ENCODE measurements at places on chromosomes 13 and 19.

GRCh38 chr13:79481685-79482052 is 714 bp downstream of the NDFIP2 start:
- peak overlapping the region; percentile 93 for H3K4me3 ChIP-seq
- peak; percentile 26 for DNase-seq
- H3K36me3 ChIP-seq = no peaks in the 10 kb centered on the region
- peak overlapping the region; percentile 49 for H3K27ac ChIP-seq
- no peaks in the 10 kb centered on the region for H3K27me3 ChIP-seq
- no peaks in the 10 kb centered on the region for H3K4me1 ChIP-seq

GRCh38 chr19:46520616-46521015 is 24.9 kb upstream of the PNMA8B start:
- no peak overlapping the region for H3K4me3 ChIP-seq
- peaks cover 53% of the 10 kb centered on the region for H3K27me3 ChIP-seq
- no peak overlapping the region for H3K27ac ChIP-seq
- DNase-seq = no peak
- H3K36me3 ChIP-seq = no peaks in the 10 kb centered on the region
- no peaks in the 10 kb centered on the region for H3K4me1 ChIP-seq

GRCh38 chr19:52007451-52007805 is 583 bp downstream of the ZNF615 start:
- H3K4me3 ChIP-seq = peak overlapping the region; percentile 66
- no peaks in the 10 kb centered on the region for H3K4me1 ChIP-seq
- H3K27ac ChIP-seq = no peak overlapping the region
- H3K27me3 ChIP-seq = no peaks in the 10 kb centered on the region

- H3K27me3 ChIP-seq = no peaks in the 10 kb centered on the region
- H3K4me3 ChIP-seq = no peak overlapping the region
- H3K36me3 ChIP-seq = no peaks in the 10 kb centered on the region
- DNase-seq = no peak
These were observed 239.8 kb downstream of the COG6 start for GRCh38 chr13:39895254-39895653.

- no peaks in the 10 kb centered on the region for H3K36me3 ChIP-seq
- no peaks in the 10 kb centered on the region for H3K4me1 ChIP-seq
- H3K27ac ChIP-seq = no peak overlapping the region
These were observed 16.1 kb upstream of the LMO7 start for GRCh38 chr13:75620020-75620419.

GRCh38 chr19:17679526-17680229 is 8.5 kb downstream of the UNC13A start:
- H3K4me1 ChIP-seq = no peaks in the 10 kb centered on the region
- no peak for DNase-seq
- peaks cover 60% of the 10 kb centered on the region for H3K27me3 ChIP-seq
- no peak overlapping the region for H3K27ac ChIP-seq

GRCh38 chr19:29538146-29538545 is 12.4 kb downstream of the VSTM2B start:
- H3K4me3 ChIP-seq = no peak overlapping the region
- peaks cover 60% of the 10 kb centered on the region for H3K27me3 ChIP-seq
- no peaks in the 10 kb centered on the region for H3K4me1 ChIP-seq
- DNase-seq = no peak
- H3K27ac ChIP-seq = no peak overlapping the region

- no peak overlapping the region for H3K4me3 ChIP-seq
- H3K36me3 ChIP-seq = no peaks in the 10 kb centered on the region
- H3K27me3 ChIP-seq = peaks cover 37% of the 10 kb centered on the region
- H3K27ac ChIP-seq = no peak overlapping the region
- no peaks in the 10 kb centered on the region for H3K4me1 ChIP-seq
These were observed 11.3 kb downstream of the EPS8L1 start for GRCh38 chr19:55086730-55087541.

DNA sequence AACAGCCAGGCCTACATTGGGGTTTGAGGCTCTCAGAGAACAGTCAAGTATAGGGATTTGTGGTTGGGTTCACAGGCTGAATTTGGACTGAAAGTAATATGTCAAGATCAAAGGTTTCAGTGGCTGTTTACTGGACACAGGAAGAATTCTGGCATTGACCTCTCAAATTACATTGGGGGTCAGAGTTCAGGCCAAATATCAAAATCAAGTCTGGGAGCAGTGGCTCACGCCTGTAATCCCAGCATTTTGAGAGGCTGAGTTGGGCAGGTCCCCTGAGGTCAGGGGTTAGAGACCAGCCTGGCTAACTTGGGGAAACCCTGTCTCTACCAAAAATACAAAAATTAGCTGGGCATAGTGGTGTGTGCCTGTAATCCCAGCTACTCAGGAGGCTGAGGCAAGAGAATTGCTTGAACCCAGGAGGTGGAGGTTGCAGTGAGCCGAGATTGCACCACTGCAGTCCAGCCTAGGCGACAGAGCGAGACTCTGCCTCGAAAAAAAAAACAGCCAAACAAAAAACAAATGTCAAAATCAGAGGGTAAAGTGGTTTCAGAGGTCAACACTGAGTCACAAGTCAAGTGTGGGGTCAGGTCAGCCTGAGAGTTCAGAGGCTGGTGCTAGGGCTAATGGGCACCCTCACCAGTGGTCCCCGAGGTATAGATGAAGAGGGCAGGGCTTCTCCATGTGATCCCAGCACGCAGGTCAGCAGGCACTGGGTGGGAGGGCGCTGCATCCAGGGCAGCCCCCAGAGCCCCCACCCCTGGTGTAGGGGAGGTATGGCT is 1.5 kb downstream of the SLC27A5 start:
- no peaks in the 10 kb centered on the region for H3K27me3 ChIP-seq
- DNase-seq = no peak
- no peak overlapping the region for H3K27ac ChIP-seq
- H3K36me3 ChIP-seq = no peaks in the 10 kb centered on the region
- H3K4me3 ChIP-seq = no peak overlapping the region

GRCh38 chr13:33997574-33997973 is 179.6 kb downstream of the RFC3 start:
- H3K36me3 ChIP-seq = no peaks in the 10 kb centered on the region
- no peak for DNase-seq
- no peaks in the 10 kb centered on the region for H3K4me1 ChIP-seq
- no peak overlapping the region for H3K27ac ChIP-seq
- no peak overlapping the region for H3K4me3 ChIP-seq

- no peaks in the 10 kb centered on the region for H3K36me3 ChIP-seq
- no peak overlapping the region for H3K27ac ChIP-seq
- DNase-seq = no peak
- H3K4me1 ChIP-seq = no peaks in the 10 kb centered on the region
- no peak overlapping the region for H3K4me3 ChIP-seq
These were observed 168.3 kb upstream of the GPC6 start for GRCh38 chr13:93058301-93058700.

GRCh38 chr13:110881839-110882627 is 32.8 kb downstream of the ANKRD10 start:
- no peaks in the 10 kb centered on the region for H3K4me1 ChIP-seq

DNA sequence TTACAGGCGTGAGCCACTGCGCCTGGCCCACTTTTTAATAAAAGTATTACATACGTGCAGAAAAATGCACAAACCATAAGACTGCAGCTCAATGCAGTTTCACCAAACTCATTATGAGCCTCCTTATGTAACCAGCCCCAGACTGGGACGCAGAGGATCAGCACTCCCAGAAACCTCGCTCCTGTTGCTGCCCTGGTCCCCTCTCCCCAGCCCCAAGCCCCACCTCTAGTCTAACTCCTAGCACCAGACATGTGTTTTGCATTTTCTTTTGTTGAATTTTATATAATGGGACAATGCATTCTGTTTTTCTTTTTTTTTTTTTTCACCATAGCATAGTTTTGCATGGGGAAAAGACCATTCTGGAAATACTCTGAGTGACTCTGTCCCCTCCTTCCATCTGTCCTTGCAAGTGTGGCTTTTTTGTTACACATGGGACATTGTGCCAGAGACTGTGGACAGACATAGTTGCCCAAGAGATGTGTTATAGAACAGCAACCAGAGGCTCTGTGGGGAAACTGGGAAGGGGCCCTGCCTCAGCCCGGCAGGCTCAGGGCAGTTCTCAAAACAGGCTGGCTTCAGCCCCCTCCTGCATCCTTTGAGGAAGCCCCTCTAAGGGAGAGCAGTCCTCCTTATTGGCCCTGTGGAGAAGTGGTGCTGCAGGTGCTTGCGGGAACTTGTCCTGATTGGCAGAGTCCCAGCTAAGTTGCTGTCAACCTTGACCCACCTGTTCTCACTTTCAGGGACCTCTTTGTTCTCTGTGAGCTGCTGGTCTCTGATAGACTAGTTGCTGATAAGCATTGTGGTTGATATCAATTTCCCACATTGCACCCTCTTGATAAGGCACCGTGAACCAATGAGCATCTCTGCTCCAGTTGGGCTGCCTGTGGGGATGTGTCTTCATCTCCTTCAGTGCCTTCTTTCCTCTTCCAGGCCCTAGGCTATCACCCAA is 13.8 kb upstream of the OLFM4 start:
- H3K4me3 ChIP-seq = no peak overlapping the region
- H3K27ac ChIP-seq = no peak overlapping the region
- H3K4me1 ChIP-seq = peaks cover 4% of the 10 kb centered on the region
- H3K27me3 ChIP-seq = no peaks in the 10 kb centered on the region
- no peaks in the 10 kb centered on the region for H3K36me3 ChIP-seq

- no peak for DNase-seq
- H3K27me3 ChIP-seq = peaks cover 94% of the 10 kb centered on the region
- no peak overlapping the region for H3K27ac ChIP-seq
- H3K36me3 ChIP-seq = no peaks in the 10 kb centered on the region
- no peak overlapping the region for H3K4me3 ChIP-seq
- H3K4me1 ChIP-seq = no peaks in the 10 kb centered on the region
These were observed 607 bp downstream of the NFIC start for GRCh38 chr19:3366753-3367627.

DNA sequence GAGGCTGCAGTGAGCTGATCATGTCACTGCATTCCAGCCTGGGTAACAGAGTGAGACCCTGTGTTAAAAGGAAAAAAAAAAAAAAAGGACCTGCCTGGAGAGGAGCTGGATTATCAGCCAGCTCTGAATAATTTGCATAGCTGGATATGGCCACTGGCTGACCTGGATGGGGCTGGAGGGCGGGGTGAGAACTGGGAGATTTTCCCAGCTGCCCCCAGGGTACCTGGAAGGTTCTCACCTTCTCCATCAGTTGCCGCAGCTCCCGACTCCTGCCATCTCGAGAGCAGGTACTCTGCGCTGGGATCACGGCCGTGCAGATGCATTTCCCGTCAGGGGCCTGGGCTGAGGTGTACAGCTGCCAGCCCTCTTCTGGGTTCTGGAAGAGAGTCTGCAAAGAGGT is 25.3 kb downstream of the PIN1 start:
- H3K36me3 ChIP-seq = no peaks in the 10 kb centered on the region
- no peak overlapping the region for H3K4me3 ChIP-seq
- no peaks in the 10 kb centered on the region for H3K4me1 ChIP-seq

DNA sequence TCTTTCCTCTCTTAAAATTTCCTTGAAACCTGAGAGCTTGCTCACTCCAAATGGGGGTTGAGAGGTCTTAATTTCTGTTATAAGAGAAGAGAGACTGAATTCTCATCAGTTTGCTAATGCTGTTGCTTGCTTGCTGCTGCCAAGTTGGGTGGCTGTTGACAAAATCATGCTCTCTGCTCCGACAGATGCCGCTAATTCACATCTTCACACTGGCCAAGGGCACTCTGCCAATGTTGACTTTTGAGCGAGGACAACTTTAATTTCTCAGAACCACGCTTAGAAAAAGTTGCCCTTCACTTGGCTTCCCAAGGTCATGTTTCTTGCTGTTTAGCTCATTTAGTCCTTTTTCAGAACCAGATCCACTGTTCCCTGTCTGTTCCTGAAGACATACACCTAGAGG is 402.9 kb downstream of the HS6ST3 start:
- H3K4me1 ChIP-seq = no peaks in the 10 kb centered on the region
- H3K36me3 ChIP-seq = no peaks in the 10 kb centered on the region
- H3K27me3 ChIP-seq = no peaks in the 10 kb centered on the region
- DNase-seq = no peak
- no peak overlapping the region for H3K27ac ChIP-seq

DNA sequence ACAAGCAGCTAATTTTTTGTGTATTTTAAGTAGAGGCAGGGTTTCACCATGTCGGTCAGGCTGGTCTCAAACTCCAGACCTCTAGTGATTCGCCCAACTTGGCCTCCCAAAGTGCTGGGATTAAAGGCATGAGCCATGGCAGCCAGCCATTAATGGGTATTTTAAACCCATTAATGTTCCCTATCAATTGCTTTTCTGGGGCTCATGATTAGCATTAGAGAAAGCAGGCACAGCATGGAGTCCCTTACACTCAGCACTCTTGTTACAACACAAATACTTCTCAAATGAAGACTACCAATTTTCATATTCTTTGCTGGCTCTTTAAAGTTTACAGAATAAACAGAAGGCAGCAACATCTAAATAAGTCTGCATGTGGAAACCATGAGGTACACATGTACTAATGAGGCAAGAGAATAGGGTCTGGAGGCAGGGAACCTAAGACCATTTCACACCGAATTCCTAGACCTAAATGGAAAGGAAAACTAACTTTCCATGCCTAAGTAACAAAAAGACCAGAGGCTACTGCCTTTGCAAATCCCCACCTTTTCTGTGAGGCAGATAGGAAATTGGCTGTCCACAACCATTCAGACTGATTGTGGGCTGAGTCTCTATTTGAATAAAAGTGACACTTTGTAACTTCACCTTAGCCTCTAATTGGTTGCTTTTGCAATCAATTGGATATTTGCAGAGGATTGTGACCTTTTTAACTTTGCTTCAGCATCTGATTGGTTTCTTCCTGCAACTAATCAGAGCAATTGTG is 21.2 kb downstream of the ZNF675 start:
- DNase-seq = no peak
- H3K27ac ChIP-seq = no peak overlapping the region
- H3K36me3 ChIP-seq = peaks cover 6% of the 10 kb centered on the region
- no peak overlapping the region for H3K4me3 ChIP-seq
- no peaks in the 10 kb centered on the region for H3K27me3 ChIP-seq

GRCh38 chr19:21396893-21397572 is at the start of gene ZNF493:
Gene ZNF493 (plus strand): TSS chr19:21397133. CDS start chr19:21397238, 105 bp downstream.
- DNase-seq = peak; percentile 93
- no peaks in the 10 kb centered on the region for H3K36me3 ChIP-seq
- no peaks in the 10 kb centered on the region for H3K27me3 ChIP-seq
- peak within 1 kb of the TSS; percentile 15 for H3K27ac ChIP-seq

GRCh38 chr13:95858286-95859075 is 181.5 kb downstream of the DNAJC3 start:
- H3K27ac ChIP-seq = no peak overlapping the region
- no peaks in the 10 kb centered on the region for H3K4me1 ChIP-seq
- H3K36me3 ChIP-seq = no peaks in the 10 kb centered on the region
- no peak overlapping the region for H3K4me3 ChIP-seq
- no peak for DNase-seq

DNA sequence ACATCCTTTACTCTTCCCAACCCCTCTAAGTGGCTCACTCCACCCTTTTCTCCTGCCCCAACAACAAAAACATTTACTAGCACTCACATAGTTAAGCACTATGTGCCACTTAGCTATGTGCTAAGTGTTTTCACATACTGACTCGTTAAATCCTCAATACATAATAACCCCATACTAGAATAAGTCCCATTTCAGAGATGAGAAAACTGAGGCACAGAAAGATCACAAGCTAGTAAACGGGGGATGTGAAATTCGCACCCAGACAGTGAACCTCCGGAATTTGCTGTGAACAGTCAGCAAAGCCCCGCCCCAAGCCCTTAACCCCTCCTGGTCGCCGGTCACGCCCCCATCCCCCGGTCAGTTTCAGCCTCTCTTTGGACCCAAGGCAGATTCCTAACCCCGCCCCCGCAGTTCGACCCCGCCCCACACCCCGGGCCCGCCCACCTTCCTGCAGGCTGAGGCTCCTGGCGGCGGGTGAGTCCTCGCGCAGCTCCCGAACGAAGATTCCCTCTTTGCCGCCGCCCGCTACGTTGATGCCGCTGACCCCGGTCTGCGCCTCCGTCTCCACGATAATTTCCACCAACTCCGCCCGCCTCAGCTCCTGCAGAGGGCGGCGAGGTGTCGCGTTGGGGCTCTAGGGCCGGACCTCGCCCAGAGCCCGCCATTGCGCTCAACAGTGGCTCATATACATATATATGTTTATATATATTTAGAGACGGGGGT is 9.8 kb downstream of the PRX start:
- peaks cover 4% of the 10 kb centered on the region for H3K4me1 ChIP-seq
- no peaks in the 10 kb centered on the region for H3K36me3 ChIP-seq
- peak; percentile 89 for DNase-seq
- peak overlapping the region; percentile 54 for H3K4me3 ChIP-seq
